ENCODE measurements at places on chromosomes 1 and 21.

GRCh38 chr1:33374336-33375105, 53.6 kb upstream of the A3GALT2 start:
- no peak for DNase-seq

GRCh38 chr21:34126691-34127090, 53.3 kb downstream of the MRPS6 start:
- no peak for DNase-seq

DNA sequence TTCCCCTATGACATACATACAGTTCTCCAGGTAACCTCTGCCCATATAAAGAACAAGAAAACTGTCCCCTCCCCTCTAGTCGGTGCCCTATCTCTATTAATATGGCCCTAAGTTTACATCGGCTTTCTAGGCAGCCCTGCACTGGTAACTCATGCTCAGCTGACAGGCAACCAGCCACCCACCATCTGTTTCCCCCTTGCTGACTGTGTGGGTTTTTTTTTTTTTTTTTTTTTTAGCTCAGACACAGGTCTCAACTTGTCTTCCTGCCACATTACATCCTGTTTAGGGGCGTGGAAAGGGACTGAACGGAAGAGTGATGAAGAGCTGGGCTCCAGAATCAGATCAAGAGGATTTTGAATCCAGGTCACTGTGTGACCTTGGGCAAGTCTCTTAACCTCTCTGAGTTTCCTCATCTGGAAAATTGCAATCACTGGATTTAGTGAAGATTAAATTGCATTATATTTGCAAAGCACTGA, 14.0 kb downstream of the LAPTM5 start:
- DNase-seq = no peak

DNA sequence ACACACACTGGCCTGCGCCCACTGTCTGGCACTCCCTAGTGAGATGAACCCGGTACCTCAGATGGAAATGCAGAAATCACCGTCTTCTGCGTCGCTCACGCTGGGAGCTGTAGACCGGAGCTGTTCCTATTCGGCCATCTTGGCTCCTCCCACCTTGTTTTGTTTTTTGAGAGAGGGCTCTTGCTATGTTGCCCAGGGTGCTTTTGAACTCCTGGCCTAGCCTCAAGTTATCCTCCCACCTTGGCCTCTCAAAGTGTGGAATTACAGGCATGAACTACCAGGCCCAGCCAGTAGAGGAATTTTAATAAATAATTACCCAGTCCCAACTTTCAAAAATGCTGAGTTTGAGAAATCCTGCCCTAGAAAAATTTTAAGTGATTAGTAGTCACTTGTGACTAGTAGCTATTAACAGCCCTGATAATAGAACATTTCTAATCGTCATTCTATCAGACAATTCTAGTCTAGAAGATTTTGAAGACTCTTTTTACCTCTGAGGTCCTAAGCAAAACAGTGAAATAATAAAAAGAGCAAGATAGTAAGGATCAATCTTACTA, 30.9 kb upstream of the SLC35D1 start:
- DNase-seq = no peak

GRCh38 chr1:53316766-53317581, 10.9 kb downstream of the LRP8 start:
- DNase-seq = peak; percentile 76

DNA sequence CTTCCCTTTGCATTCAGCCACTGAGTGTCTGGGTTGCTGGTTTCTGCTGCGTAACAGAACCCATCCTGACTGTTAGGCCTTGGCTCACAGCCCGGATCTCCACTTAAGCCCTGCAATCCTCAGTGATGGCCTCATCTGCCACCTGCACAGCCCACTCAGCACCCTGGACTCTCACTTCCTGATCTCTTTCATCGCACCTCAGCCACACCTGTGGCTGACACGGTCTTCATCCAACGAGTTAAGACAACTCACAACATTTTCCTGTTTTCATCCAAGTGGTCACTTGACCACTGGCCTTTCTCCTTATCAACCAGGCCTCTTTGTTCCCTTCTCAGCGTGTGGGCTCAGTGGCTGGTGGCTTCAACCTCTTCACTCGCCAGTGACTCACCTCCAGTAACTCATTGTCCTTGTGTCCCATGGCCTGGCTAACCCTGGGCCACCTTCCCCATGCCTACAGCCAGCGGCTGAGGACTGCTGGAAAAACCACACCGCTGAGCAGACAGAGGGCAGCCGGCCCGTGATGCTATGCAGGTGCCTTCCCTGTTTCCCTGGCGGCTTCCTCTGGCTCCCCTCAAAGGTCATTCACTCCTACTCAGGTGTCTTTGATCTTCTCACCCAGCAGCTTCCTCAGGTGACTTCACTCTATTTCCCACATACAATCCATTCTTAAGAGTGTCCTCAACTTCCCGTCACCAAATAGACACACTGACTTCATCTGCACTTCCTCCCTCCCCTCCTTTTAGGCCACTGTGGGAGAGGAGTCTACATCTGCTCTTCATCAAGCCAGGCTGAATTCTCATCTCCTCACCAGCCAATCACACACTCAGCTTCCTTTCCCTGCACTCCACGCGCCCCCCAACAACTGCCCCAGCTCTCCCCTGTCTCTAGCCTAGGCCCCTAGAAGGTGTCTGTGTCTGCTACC, 19.9 kb upstream of the EDN2 start:
- peak; percentile 58 for DNase-seq

DNA sequence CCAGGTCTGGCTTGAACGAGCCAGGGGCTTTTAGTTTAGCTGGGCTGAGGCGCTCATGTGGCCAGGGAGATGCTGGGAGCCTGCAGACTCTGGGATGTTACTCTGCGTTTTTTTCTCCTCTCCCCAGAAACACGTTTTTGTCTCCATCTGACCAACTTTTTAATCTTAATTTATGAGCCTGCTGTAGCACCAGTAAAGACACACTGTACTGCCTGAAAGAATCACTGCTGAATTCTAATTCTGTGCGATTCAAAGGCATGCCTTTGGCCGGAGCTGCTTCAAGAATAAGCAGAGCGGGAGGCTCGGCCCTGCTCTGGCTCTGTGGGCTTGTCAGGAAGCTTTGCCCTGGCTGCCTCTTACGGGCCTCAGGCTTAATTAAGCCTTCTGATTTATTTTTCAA, 129.5 kb downstream of the CAMTA1 start:
- no peak for DNase-seq

DNA sequence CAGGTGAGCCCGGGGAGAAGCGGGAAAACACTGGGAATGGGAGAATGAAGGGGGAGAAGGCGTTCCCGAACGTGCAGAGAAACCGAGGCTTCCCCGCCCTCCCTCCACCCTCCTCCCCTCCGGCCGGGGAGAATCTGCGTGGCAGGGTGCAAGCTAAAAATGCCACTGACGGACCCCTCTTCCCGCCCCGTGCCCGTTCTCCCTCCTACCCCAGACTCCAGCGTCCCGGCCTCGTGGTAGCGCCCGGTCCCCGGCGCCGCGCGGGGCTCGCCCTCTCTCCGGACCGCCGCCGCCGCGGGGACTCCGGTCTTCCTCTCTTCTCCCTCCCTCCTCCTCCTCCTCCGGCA, 81.6 kb upstream of the AK4 start:
- DNase-seq = no peak

GRCh38 chr1:227002531-227003049, 62.5 kb downstream of the COQ8A start:
- DNase-seq = peak; percentile 12

DNA sequence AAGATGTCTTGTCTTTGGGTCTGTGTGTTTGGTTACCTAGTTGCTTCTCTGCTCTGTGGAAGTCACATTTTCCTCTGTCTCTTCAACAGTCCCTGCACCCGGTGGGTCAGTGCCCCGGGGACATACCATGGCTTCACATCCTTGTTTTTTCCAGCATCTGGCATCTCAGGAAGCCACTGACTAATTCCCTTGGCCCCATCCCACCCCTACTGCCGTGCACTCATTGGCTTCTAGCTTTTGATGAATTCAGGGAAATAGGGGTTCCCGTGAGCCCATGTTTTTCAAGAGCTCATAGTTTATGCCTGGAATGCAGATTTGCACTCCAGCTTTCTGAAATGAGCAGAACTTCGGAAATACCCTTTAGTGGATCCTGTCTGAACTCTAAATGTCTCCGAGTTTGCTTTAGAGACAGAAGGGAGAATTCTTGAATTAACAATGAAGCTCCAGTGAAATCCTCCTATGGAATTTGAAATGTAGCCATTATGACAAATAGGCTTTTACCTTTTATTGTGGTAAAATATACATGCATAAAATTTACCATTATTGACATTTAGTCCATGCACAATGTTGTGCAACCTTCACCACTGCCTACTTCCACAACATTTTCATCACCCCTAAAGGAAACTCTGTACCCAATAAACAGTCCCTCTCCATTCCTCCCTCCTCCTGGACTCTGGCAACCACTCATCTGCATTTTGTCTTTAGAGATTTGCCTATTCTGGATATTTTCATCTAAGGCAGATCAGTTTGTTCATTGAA, 67.5 kb downstream of the CLIC6 start:
- DNase-seq = no peak

- DNase-seq = no peak
Observed at GRCh38 chr1:3543076-3544039, 68.0 kb downstream of the MEGF6 start.

- no peak for DNase-seq
Observed at GRCh38 chr1:17640393-17640792, 100.9 kb downstream of the ARHGEF10L start.

GRCh38 chr21:44522753-44523204, 17.2 kb downstream of the KRTAP10-1 start:
- peak; percentile 6 for DNase-seq

GRCh38 chr21:20108976-20109540, 889.2 kb upstream of the NCAM2 start:
- no peak for DNase-seq

- DNase-seq = no peak
Observed at GRCh38 chr1:182649041-182649440, 35.3 kb downstream of the RGS8 start.

DNA sequence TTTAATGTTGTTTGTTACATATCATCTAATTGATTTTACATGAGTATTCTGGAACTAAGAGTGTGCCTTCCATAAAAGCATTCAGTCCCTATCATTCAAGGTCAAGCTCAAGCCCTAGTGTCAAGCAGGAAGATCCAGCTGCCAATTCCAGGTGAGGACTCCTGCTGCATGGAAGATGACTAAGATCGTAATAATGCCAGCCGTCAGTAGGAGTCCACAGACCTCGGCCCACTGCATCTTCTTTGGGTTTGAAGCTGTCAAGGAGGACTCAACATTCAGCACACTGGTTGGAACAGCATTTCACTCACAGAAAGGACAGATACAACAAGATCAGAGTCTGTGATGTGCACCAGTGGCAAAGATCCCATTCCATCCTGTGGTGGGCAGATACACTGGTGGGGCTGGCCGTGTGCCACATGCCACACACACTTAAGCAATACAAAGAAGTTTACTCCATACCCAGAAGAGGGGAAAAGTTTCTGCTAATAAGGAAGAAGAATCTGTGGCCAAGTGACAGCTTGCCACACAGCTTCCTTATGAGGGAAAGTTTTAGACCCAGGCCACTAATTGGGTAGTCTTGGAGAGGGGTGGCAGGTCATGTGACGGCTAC, 160.4 kb downstream of the PIK3R3 start:
- DNase-seq = no peak

DNA sequence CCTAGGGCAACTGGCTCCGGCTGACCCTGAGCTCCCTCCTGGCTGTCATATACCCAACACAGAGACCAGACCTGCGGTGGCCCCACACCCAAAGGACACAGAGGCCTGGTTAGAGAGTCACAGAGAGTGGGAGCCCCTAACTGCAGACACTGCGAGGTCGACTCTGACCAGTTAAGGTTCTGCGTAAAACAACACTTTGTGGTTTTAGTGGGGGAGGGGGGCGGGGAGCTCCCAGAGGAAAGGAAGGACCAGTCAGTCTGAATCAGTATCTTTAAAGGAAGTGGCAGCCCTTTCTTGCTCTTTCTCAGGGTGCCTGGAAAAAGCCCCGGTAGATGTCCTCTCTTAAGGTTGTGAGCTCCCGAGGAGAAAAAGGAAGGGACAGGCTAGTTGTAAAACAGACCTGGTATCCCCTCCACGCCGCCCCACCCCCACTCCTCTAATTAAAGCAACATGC, 2.4 kb downstream of the SSBP3 start:
- no peak for DNase-seq

DNA sequence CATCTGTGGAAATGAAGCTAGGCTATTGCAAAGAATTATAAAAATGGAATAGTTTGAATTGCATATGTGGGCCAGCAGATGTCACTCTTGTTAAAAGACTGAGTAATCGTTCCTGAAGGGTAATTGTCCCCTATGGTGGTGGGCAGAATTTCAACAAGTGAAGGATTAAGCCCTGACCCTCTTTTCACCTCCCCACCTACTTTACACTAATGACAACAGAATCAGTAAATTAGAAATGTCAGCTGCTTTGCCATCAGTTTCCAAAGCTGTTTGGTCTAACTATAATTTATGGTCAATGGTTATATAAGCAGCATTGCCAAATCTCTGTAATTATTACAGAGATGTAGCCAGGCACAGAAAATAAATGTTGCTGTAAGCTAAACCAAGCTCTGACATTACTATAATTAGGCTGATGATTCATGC, 898.6 kb downstream of the AMY1C start:
- peak; percentile 37 for DNase-seq

DNA sequence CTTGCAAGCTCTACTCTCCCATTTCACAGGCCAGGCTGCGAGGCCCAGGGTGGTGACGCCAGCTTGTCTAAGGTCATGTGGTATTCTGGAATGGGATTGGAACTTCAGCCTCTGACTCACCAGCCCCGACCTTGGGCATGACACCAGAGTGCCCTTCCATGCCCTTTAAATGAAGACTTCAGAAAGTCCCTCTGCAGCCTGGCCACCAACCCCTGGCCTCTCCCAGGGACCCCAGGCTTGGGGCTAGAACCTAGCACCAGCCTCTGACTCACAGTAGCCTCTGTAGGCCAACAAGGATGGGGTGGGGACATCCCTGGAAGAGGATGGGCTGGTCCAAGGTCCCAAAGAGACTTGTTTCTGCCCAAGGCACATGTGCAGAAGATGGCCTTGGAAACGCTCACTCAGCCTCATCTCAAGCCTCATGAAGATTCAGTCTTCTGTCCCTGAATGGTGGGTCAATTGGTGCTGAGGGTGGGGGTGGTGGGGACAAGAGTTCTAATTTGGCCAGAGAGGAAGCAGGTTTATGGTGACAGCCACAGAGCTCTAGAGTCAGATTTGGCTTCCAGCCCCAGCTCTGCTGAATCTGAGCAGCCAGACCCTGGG, 36.1 kb upstream of the RUNX3 start:
- DNase-seq = no peak

DNA sequence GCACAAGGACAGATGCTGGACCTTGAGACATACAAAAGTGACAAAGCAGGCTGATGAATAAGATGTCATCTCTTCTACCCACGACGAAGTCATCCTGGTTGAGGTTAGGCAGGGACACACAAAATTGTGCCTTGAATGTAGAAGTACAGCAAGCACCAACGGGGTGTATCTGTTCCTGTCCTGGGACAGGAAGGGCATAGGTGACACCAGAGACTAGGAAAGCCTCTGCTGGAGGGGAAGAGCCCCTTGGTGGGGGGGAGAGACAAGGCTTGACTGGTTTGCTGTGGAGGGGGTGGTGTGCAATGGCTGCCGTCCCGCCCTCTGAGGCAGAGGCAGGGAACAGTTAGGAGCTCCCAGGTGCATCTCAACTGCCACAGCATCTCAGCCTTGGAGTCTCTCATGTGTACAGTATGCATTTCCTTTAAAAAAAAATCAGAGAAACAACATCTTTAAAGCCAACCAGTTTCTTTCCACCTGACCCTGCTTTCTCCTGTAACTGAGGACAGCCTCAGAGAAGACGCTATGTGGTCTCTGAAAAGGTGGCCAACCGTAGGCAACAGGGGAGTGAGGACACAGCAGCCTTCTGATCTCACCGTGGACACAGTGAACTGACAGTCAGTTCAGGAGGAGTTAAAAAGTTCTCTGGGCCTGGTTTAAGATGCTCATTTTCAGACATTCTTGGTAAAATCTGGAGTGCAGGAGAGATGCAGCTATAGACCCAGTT, 17.7 kb upstream of the GFI1 start:
- DNase-seq = no peak

Data from BE2C (cell line).